ENCODE measurements at places on chromosomes 13 and 19.

DNA sequence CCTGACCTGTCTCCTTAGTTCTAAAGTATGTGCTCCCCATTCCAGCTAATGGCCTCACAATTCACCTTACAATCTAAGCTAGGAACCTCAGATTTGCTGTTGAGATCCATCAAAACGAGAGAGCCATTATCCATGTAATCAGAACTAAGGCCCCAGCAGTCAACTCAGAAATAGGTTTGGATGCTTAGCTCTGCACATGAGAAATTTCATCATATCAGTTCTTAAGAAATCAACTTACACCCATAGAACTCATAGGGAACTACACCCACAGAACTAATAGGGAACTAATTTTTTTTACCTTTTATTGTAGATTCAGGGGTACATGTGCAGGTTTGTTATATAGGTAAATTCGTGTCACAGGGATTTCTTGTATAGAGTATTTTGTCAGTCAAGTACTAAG is 28.7 kb downstream of the CYSLTR2 start:
- no peak for DNase-seq

DNA sequence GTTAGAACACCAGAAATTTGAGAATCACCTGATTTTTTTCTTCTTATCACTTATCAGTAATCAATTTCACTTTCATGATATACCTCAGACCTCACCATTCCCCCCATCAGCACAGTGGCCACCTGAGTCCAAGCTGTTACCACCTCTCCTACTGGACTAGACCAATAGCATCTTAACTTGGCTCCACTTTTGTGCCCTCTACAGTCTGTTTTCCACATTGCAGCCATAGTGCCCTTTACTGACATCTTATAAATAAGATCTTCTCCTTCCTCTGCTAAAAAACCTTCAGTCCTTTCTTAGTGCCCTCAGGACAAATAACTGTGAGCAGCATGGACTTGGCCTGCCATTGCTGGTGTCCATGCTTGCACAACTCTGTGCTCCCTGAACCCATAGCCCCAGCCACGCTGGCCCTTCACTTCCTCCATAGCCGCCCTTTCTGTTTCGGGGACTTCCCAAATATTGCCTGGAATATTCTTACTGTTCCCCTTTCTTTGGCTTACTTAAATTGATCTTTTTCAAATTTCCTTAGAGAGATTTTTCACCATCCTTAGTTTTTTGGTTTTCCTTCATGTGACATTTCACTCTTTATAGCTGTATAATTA is 380.8 kb downstream of the LMO7 start:
- DNase-seq, result no peak

DNA sequence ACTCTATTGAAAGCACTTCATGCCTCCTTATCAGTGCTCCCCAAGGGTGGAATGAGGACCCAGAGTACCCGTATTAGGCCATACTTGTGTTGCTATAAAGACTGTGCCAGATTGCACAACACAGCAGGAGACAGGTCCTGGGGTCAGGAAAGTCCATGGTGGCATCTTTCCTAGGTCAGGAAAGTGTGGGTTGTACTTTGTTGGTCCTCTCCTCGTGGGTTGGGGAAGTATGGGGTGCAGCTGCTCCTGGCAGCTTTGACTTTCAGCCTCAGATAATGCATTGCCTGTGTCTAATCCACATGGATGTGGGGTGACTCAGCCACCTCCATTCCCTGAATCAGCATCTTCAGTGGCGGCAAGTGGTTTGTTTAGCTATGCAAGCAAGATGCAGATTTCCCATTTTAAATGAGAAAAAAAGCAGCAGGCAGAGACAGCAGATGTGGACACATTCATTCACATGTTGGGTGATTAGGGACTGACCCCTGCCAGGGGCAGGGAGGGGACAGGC is 8.4 kb upstream of the CYP2B6 start:
- no peak for DNase-seq

DNA sequence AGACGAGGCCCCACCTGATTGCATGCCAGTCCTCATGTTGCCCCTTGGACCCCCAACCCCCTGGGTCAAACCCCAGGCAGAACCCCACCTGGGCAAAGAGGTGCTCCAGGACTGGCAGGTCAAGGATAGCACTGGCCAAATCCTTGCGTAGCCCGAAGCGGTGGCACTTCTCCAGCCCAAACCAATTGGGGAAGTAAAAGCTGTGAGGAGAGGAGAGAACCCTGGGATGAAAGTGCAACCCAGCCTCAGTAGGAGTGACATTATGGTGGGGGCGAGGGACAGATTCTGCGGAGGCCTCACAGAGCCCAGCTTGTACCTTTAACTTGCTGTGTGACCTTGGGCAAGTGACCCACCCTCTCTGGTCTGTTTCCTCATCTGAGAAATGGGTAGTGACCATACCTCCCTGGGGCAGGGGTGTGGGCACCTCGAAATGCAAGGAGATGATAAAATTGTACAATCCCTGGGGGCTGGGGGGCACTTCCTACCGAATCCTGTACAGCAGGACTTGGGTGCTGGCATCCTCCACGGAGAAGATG is 4.4 kb downstream of the JAK3 start:
- DNase-seq, result no peak

DNA sequence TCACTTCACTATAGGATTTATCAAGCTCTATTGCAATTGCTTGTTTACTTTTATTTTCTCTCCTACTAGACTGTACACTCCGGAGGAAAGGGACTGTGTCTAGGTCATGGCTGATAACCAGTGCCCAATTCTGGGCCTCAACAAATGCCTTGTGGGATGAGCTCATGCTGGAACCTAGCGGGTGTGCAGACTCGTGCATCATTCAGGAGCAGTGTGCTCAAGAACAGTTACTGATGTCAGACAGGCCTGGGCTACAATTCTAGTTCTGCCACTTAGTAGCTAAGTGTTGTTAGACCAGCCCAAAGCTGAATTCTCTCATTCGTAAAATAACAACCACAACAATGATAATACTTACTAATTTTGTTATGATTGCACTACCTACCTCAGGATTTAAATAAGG is 95.4 kb downstream of the CYSLTR2 start:
- no peak for DNase-seq

DNA sequence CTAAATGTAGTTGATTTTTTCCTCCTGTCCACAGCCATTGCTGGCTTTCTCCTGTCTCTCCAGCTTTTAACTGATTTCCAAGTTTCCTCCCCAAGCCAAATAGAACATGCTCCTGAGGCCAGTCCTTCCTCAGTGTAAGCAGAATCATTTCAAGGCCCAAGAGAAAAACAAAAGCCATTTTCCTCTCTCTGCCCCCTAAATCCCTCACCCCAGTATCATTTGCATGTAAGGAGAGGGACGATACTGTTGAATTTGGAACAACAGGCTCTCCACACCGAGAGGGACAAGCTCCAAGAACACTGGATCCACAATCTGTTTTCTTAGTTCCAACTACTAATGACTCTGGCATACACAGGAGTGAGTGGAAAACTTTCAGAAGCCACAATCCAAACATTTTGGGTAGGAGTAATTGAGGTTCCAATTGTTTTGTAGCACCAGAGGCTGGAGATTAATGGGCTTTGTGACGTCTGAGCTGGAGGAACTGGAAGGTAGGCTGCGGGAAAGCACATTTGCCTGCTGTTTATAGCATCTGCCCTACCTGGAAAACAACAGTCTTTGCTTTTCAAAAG is 156.8 kb downstream of the FLT1 start:
- DNase-seq, result no peak

GRCh38 chr13:111117961-111118360 is 2.9 kb downstream of the ARHGEF7 start:
- DNase-seq, result no peak

GRCh38 chr19:41405776-41406175 is 8.2 kb downstream of the BCKDHA start:
- DNase-seq, result no peak

- no peak for DNase-seq
These were observed 251.4 kb downstream of the VWA8 start for GRCh38 chr13:41709511-41709910.

GRCh38 chr13:42766016-42766415 is 15.4 kb upstream of the FAM216B start:
- DNase-seq, result no peak

GRCh38 chr13:51673165-51673564 is 88.9 kb downstream of the WDFY2 start:
- DNase-seq, result no peak

DNA sequence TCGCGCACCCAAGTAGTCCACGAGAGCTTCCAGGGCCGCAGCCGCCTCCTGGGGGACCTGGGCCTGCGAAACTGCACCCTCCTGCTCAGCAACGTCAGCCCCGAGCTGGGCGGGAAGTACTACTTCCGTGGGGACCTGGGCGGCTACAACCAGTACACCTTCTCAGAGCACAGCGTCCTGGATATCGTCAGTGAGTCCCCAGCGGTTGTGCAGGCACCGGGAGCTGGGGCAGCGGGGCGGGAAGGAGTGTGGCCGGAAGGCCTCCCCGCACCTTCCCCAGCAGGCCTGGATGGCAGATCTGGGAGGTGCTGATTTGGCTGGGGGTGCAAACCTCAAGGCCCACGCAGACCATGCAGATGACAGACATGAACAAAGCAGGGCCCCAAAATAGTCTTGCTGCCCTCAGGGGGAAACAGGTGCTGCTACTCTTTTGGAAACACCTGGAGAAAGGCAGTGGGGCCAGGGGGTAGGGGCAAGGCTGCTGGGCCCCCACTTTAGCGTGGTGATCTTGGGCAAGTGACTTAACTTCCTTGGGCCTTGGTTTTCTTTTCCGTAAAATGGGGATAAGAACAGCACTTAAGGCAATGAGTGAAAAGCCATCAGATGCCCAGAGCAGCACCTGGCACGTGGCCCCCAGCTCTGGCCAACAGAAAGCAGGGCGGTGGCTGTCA is 4.0 kb downstream of the MAG start:
- no peak for DNase-seq

GRCh38 chr19:14545716-14546082 is 16.3 kb downstream of the TECR start:
- DNase-seq, result no peak

GRCh38 chr13:36870050-36870692 is 49.9 kb downstream of the SMAD9 start:
- DNase-seq, result no peak

DNA sequence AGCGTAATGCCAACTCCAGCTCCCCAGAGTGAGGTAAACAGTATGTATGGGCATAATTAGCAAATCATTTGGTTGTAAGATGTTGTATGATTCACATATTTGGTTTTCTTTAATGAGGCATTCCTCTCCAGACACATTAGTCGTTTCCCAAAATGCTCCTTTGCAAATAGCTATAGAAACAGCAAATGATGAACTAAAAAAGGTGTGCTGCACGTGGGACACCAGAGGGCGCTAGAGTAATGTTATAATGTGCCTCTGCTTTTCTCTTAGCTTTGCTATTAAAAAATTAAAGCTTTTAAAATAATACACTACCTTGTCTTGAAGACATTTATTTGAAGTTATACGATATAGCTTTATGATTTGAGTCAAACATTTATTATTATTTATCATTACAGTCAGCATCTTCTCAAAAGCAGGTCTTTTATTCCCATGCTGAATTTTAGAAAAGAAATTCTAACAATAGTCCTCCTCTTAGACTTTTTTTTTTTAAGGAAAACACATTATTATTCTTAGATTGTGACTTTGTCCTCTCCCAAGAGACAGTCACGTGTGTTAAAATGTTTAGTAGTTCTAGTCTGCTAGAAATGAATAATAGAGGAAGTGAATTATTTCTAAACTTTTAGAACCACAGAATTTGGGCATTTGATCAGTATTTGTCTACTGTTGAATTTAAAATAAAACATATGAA is 121.6 kb upstream of the FRY start:
- peak; percentile 10 for DNase-seq

- DNase-seq, result peak; percentile 5
These were observed 103.9 kb upstream of the DIAPH3 start for GRCh38 chr13:60267498-60268202.

DNA sequence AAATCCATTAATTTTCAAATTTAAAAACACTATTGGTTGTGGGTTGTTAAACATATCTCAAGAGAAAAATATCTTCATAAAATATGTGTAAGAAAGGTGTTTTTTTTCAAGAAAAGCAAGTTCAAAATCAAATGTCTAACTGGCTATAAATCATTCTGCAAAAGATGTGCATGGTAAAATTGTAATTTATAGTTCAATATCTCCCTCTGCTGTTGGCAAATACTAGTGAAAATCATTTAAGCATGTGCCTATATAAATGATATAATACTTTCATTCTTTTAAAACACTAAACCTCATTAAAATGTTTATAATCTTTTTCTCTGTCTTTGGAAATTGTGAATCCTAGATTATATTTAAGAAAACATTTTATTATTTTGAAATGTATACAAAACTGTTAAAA is 17.2 kb upstream of the SLITRK6 start:
- DNase-seq, result no peak

DNA sequence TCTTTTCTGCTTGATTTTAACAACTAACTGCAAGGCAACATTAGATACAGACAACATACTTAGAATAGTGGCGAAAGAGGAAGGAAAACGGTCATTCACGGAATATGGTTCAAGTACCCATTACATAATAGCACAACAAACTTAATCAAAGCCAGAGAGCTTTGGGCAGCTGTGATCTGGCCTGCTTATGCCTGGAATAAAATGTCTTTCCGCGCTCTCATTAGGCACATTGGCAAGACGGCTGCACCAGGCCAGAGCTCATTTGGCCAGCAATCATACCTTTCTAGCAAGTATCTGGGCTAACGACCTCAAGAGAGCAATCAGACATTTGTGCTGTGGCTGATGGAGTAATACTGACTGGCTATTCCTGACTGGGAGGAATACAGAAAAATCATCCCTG is 112.8 kb downstream of the NALCN start:
- DNase-seq, result no peak

- DNase-seq, result no peak
These were observed 86.6 kb downstream of the TNFRSF19 start for GRCh38 chr13:23656637-23657371.

- DNase-seq, result no peak
These were observed 30.4 kb downstream of the ZNF536 start for GRCh38 chr19:30402436-30403202.

GRCh38 chr13:41455725-41456419 is 1.5 kb upstream of the RGCC start:
- no peak for DNase-seq

DNA sequence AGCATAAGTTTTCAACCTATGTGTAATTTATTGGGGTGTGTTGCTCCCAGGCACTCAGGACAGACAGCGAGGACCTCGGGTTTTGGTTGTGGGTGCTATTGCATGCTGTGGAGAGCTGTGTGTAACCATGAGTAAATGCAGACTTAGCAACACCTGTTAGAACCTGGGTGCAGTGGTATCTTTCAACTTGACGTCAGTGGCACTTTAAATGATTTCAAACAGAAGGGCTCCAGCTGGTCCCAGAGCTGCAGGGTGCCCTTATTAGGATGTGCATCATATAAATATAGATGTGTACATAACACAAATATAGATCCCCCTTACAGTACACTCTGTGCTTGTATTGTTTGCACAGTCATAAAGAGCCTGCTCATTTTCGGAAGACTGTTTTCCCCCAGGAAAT is 228.3 kb upstream of the IRS2 start:
- DNase-seq, result no peak

- no peak for DNase-seq
These were observed 13.6 kb downstream of the KLK4 start for GRCh38 chr19:50897612-50898011.

GRCh38 chr19:12965017-12965811 is 4.2 kb upstream of the DAND5 start:
- peak; percentile 66 for DNase-seq
